Amniotic stem cell (primary cell): ENCODE measurements at places on chromosomes 16 and 17.

GRCh38 chr17:75614006-75614405 is 19.2 kb upstream of the SMIM5 start:
- DNase-seq = no peak

DNA sequence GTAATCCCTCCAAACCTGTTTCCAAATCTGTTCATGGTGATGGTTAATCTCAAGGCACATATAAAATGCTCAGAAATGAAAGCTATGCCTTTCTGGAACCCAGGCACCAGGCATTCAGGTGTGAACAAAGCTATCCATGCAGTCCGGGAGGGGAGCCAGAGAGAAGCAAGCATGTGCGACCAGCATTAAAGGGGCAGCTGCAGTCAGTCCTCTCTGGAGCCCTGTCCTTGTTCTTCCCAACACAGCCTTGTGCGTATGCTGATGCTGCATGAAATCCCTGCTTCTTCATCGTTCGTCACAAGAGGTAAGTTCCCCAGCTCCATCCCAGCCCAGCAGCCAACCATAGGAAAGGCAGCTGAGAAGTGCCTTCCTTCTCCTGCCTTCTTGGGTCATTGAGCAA is 148.7 kb downstream of the GRIN2A start:
- DNase-seq = no peak

- no peak for DNase-seq
Observed at GRCh38 chr16:82636958-82637357, 10.2 kb downstream of the CDH13 start.

DNA sequence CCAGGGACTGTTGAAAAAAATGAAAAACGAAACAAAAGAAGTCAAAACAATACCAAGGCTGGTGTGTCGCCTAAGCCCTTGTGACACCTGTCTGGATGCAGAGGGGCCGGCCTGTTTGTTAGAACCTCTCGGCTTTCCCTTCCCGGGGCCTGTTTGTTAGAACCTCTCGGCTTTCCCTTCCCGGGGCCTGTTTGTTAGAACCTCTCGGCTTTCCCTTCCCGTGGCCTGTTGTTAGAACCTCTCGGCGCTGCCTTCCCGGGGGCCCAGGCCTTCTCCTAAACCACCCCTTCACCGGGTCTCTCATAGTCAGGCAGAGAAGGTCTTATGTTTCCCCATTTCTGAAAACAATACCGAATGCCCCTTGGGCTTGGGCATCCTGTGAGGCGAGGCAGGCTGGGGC is 180.0 kb downstream of the BANP start:
- DNase-seq = no peak

DNA sequence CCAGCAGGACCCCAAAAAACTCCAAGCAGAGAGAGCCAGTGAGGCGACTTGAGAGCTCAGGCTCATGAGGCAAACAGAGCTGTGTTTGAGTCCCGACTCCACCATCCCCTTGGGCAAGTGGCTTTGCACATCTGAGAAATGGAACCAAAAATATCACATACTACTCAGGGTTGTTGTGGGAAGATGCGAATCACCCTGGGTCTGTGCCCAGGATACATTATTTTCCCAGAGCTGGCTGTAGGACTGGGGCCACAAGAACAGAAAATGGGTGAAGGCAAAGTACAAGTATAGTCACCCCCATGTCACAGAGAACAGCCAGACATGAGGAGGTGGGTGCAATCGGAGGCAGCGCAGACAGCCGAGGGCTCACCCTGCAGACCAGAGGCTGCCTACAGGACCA is 127.3 kb downstream of the GAS7 start:
- DNase-seq = no peak

GRCh38 chr16:4060009-4060408 is 56.2 kb downstream of the ADCY9 start:
- DNase-seq = no peak

DNA sequence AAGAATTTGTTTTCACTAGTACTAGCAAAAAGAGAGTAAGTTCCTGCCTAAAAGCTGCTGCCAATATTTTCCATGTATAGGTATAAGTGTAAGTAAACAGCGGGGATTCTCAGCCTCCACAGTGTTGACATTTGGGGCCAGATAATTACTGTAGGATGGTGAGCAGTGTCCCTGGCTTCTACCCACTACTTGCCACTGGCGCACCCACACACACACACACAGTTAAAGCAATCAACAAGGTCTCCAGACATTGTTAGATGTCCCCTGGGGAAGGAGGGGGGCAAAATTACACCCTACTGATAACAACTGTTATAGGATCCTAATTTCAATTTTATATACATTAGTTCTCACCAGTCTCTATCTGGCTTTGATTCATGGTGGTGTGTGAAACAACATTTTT is 417.0 kb upstream of the PSMD7 start:
- DNase-seq = no peak

DNA sequence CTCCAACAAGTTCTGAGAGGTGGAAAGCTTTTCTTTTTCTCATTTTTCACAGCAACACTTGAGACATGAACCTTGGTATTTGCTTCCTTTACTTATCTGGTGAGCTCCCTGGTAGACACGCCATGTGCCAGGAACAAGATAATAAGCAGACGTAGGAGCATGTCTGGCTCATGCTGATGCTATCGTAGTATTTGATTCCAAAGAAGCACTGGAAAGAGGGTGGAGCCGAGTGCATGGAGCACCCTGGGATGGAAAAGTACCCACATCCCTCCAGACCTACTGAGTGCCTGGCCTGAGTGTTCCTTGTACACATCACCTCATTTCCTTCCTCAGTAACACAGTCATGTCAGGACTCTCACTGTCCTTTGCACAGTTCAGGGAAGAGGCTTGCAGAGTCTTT is 231.0 kb downstream of the CBLN1 start:
- no peak for DNase-seq

DNA sequence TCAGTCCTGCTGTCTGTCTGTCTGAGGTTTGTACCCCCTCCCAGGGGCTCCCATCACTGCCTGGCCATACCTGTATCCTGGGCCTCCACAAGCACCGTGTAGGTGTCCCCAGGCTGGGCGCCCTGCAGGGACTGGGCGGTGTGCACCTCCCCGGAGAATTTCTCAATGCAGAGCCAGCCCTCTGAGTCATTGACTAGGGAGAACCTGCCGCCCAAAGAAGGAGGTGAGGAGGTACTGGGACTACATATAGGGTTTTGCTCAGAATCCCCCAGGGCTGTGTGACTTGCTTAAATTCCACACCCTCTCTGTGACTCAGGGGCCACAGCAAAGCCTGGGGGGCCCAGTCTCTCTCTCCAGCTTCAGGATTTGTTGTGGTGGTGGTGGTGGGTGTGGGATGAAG is 7.6 kb downstream of the CDH16 start:
- DNase-seq = no peak

GRCh38 chr16:89742948-89743347 is 21.6 kb downstream of the ZNF276 start:
- DNase-seq = no peak
